ENCODE measurements at places on chromosomes 6 and 20.
A peak's percentile ranks its signal among the peaks of the same experiment; 100 is the strongest.

GRCh38 chr20:6622041-6622440 is 145.4 kb upstream of the BMP2 start:
- no peak for DNase-seq

DNA sequence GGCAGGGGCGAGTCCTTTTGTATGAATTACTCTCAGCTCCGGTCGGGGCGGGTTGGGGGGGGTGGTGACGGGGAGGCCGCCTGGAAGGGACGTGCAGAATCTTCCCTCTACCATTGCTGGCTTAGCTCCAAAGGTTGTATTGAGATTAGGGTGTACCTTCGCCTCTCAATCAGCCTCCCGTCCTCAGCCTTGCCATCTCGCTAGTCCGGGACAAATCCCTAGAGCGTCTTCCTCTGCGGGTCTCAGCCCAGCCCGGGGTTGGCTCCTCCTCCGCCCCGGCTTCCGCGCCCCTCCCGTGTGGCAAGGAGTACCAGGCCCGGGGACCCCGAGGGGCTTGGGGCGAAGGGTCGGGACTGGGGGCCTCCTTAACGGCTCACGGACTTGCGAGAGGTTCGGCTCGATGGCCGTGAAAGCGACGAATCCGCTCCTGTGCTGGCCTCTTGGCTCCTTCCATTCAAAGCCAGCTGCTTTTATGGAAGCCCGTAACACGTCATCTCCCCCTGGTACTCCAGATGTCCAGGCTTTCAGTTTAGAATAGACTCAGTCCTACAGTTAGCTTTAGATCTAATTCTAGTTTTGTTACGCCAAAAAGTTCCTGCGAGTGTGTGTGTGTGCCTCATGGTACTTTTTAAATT is 636 bp upstream of the EEF1A1 start:
- peak; percentile 86 for DNase-seq

DNA sequence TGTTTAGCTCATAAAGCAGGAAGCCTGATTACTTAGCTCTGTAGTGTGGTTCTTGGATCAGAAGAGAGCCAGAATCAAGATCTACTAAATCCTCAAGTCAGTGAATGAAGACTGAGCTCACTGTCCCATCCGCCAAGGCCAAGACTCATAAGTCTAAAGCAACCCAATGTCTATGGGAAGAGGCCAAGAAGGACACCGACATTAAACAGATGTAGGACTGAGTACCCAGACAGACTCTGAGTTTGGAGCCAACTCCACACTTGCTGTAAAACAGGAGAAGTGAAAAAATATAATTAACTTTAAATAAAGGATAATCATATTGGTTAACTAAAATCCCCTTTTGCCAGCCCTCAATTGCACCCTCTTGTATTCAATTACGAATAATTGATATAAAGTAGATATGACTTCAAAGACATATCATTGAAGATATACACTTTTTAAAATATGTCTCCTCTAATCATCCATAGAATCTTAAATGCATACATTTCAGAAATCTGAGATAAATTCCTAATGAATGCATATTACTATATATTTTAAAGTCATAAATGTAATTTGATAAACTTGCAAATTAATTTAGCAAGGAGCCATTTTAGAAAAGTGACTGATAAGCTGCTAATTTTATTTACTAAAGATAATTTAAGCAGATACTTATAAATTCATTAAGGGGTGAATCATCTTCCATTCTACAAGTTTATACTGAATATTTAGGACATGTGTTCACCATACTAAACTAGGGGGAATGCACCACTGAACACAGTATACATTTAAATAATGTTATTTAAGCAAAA is 617.0 kb upstream of the ARID1B start:
- DNase-seq: no peak

DNA sequence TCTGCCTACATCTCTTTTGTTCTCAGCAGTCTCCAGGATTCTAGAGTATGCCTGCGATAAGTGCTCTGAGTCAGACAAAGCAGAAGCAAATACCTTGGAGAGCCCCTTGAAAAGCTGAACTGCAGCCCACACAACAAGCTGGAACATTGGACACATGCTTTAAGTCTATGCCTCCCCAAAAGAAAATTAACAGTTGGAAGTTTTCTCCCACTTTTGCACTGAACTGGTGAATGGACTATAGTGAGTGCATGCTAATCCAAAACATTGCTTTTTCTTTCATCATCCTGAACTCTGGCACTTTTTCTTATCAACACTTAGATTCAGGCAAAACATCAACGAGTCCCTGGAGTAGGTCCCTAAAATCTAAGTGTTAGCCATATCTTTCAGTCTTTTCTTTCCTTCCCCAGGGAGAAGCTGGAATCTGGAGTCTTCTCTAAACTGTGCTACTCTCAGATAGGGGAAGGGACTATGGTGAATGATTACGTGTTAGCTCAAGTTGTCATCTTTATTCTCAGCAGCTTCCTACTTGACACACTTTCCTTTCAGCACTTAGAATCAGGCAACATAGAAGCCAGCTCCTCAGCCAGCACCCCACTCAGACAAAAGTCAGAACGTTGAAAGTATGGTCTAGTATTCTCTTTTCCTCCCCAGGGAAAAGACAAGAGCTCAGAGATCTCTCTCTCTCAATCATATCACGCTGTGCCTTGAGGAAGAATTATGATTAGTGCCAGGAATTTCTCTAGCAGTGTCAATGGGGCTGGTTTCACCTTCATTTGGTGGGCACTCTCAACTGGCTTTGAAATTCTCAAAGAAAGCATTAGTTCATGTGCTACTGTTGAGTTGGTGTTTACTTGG is 811.0 kb upstream of the GJE1 start:
- DNase-seq: no peak

All from RPMI7951 (cell line).